ENCODE measurements at places on chromosomes 5 and 9.

DNA sequence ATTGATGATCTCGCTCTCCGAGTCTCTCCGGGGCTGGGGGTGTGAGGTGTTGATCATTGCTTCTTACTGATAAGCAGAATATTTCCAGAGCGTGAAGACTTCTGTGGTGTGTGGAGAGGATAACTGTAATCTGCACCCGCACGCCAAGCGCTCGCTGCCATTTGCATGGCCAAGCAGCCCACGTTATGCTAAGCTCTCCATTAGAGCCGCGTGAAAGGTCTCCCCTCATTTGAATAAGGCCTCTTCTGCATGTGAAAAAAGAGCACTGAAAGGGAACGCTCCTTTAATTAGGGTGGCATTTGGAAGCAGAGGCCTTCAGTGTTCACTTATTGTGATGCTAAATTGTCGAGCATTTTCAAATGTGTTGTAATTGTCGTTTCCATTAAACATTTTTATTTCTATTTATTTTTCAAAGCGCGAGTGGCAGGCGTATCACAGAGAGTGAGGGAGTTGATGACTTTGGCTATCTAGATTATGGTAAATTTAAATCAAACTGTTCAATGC is 163.6 kb upstream of the IRX2 start:
- DNase-seq, result no peak

- DNase-seq, result peak; percentile 31
Measured at GRCh38 chr5:14659821-14660607, 4.5 kb upstream of the OTULIN start.

GRCh38 chr5:58054018-58054417 is 405.9 kb downstream of the PLK2 start:
- DNase-seq, result no peak

DNA sequence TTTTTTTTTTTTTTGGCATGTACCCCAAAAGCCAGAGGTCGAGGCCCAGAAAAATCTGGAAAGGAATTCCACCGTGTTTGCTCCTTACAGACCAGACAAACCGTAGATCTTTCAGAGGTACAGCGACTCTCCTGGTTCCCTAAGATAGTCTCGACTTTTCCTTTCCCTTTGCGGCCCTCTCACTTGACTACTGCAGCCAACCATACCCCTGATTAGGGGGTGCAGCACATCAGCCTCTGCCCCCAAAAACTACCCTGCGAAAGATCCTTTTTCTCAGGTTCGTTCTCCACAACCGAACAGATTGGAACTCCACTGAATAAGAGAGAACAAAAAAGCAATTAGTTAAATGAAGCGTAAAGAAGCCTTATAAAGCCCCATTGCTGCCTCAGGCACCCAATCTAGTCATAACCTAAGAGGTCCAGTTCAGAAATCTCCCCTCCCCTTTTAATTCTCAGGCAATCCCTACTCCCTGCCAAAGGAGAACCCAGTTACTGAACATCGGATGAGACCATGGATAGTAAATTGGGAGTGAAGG is 379 bp upstream of the TICAM2 start:
- no peak for DNase-seq

GRCh38 chr9:106738109-106738508 is 124.9 kb upstream of the ZNF462 start:
- DNase-seq, result no peak

- DNase-seq, result peak; percentile 62
Measured at GRCh38 chr5:111472579-111472978, 39.8 kb downstream of the STARD4 start.

DNA sequence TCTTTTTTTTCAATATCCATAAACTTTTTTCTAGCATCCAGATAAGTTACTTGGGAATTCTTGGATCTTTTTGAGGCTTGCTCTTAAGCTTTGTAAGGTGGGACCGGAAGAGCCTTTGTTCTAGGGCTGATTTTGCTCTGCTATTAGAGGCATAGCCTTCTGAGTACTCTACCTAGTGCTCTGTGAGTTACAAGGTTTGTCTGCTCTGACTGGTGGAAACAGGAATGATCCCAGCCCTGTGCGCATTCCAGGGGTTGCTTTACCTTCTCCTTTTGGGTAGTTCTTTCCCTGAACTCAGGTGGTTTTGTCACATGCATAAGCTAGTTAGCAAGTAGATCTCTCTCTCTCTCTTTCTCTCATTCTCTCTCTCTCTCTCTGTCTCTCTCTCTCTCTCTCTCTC is 180.8 kb upstream of the PCSK5 start:
- no peak for DNase-seq

- no peak for DNase-seq
Measured at GRCh38 chr9:22009506-22009867, 382 bp upstream of the CDKN2B start.

DNA sequence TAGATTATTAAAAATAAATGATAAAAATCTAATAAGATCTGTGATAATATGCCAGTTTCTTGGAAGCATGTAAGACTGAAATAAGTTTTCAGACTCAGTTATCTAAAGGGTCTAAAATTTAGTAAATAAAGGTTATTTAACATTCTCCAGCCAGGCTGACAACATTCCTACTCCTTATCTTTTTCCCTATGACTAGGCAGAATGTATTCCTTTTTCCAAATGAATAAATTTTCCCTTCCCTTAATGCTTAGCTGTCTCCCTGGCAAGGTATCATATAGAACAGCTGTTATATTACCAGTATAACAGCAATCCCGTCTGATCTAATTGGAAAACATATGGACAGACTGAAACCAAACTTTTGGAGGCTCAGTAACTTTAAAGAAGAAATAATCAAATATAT is 13.0 kb downstream of the MEGF9 start:
- no peak for DNase-seq

- DNase-seq, result no peak
Measured at GRCh38 chr5:172936401-172936800, 22.8 kb upstream of the RPL26L1 start.

DNA sequence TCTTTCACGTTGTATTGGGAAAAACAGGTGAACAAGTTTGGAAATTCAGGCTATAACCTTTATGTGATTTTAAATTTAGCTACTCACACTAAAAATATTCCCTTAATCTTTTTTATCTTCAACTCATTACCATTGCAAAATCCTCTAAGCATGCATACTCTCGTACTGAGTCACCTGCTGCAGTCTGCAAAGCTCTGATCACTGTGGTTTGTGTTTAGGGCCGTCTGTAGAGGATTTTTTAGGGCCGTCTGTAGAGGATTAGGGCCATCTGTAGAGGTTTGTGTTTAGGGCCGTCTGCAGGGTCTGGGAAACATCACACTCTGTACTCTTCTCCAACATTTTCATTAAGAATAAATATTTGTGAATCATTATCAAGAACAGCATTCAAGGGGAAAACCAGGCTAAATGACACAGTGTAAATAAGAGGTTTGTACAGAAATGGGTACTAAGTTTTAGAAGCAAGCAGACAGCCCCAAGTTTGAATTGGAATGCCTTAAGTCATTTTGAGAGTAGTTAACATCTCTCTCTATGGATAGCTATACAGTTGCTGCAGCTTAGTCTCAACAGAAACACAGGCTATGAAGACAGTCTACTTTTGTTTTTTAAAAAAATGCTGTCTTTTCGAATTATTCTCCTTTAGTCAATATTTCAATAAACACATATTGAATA is 155.0 kb upstream of the TSLP start:
- DNase-seq, result no peak

DNA sequence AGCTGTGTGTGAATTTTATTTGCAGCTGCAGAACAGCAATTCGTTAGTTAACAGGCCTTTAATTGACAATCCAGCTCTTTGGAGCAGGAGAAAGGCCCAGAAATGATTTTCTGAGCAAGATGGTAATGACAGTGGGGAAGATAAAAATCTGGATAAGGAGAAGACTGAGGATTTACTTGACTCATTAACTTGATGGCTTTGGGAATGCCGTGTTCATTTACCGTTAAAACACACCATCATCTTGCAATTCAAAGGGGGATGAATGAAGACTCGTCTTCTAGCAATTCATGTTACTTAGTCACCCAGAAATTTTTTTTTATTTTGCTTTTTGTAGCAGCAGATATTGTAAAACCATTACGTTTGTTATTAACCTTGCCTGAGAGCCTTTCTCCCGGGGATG is 52.0 kb downstream of the PTTG1 start:
- no peak for DNase-seq

- DNase-seq, result no peak
Measured at GRCh38 chr5:78895616-78896015, 89.5 kb downstream of the ARSB start.

DNA sequence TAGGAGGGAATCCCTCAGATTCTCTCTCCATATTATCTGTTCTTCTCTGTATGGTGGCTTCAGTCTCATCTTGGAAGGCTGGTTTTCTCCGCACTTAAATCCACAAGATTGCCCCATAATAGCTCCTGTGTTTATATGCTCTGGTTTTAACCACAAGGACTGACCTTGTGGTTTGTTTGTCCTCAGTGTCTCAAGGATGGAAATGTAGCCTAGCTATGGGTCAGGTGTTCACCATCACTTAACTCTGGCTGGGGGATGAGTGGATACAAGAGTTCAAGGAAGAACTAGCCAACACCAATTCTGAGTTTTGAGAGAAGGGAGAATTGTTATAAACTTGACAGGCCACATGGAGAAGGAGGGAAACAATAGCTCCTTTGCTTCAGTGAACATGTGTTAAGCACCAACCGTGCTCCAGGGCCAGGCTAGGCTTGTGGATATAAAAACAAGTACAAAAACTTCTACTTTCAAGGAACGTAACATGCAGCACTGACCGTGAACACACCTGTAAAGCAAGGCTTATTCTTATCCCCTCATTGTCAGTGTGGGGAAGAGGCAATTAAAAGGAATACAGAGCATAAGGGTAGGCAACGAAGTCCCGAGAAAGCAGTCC is 75.6 kb upstream of the VLDLR start:
- no peak for DNase-seq

DNA sequence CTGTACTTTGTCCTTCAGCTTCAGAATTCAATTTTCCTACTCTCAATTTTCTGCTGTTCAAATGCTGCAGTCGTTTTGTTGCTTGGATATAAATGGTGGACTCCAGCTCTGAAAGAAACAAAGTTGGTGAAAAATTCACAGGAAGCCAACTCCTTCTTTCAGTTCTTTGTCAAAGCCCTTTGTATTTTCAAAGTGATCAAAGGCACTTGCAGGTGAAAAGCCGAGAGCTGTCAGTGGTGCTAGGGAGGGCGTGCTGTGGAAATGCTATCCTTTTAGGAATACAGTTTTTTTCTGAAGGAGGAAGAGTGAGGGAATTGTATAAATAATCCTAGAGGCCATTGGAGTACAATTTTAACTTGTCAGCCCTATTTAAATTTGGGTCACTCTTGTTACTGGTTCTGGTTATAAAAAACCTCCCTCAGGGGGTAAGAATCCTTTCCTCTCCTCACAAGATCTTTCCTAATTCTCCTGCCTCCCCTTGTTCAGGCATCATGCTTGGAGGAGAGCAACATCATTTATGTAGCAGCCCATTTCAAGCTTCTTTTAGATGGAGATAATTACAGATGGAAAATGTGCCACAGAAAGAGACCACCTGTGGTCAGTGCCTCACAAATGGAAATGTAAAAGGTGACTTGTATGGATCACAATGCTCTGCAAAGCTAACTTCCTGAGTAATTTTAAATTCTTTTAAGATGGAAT is 62.5 kb upstream of the GHR start:
- DNase-seq, result no peak

GRCh38 chr9:76737154-76737902 is 26.9 kb upstream of the PCA3 start:
- no peak for DNase-seq

GRCh38 chr5:72355706-72356299 is 35.6 kb downstream of the PTCD2 start:
- DNase-seq, result no peak

GRCh38 chr5:97046270-97046982 is 96.0 kb downstream of the LIX1 start:
- DNase-seq, result peak; percentile 9

DNA sequence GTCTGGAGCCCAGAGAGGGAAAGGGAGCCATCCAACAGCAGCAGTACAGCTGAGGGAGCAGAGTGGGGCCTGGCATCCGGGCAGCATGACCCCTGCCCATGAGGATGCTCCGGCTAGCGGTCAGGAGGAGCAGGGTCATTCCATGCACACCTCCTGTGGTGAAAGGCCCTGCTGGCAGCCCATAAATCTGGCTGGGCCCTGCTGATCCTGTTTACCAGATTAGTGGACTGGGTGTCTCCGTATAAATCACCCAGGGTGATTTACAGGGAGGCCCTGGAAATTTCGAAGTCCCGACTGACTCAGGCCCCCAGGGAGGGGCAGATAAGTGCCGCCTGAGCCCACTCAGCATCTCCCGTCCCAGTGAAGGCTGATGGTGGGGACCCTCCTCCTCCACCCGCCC is 117.6 kb upstream of the HAND1 start:
- no peak for DNase-seq

DNA sequence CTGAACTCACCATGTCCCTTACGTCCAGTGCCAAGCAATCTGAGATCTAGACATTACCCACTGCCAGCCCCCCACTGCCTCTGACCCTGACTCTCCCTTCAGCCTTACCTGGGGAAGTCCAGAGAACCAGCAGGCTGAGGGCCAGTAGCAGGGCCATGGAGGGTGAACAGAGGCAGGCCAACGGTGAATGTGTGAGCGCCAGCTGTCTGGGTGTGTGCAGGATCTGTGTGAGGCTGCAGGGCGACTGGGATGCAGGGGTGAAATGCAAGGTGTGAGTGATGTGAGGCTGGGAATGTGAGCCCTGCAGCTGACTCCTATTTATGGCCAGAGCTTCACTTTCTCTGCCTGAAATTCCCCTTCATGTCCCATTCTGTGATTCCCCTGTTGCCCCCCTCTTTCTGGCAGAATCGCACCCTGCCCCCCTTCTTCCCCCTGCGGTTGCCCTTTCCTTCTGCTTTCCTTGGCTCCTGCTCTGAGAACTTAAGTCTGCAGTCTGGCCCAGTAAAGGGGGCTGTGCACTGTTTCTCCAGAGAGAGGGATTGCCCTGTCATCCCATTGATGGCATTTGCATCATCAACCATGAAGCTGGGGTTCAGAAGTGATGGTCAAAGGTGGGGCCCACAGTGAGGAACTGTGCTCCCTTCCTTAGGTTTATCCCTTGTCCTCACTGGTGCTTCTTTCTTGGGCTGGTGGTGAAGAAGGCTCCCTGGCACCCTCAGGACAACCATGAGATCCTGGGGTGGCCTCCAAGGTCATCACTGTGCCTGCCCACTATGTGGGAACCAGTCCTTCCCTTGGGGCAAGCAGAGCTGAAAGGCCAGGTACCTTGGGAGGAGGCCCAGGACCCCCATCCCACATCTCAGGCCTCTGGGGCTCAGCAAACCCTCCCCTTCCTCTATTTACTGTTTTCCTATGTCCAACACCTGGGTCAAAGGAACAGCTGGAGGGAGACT is at the start of gene CCL19:
Gene CCL19 (minus strand): TSS at position 294 of the 953 bp plus-strand sequence. CDS start 137 bp downstream, at position 157.
- DNase-seq, result peak; percentile 87

DNA sequence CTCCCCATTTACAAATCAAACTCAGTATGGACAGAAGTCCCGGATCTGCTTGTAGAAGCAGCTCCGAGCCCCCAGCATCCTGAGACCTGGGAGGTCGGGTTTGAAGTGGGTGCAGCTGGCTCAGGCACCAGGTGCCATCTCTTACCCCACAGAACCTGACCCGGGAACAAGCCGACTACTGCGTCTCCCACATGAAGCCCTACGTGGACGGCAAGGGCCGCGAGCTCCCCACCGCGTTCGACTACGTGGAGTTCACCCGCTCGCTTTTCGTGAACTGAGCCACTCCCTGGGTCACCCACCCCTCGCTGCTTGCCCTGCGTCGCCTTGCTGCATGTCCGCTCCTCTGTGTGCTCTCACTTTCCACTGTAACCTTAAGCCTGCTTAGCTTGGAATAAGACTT is 23.6 kb downstream of the DYNC2I2 start:
- DNase-seq, result no peak

- DNase-seq, result no peak
Measured at GRCh38 chr5:124732428-124733328, 13.8 kb downstream of the ZNF608 start.

All from common myeloid progenitor, CD34-positive (primary cell).